NCI-H187 (cell line): ENCODE measurements at places on chromosomes 12 and 14.

DNA sequence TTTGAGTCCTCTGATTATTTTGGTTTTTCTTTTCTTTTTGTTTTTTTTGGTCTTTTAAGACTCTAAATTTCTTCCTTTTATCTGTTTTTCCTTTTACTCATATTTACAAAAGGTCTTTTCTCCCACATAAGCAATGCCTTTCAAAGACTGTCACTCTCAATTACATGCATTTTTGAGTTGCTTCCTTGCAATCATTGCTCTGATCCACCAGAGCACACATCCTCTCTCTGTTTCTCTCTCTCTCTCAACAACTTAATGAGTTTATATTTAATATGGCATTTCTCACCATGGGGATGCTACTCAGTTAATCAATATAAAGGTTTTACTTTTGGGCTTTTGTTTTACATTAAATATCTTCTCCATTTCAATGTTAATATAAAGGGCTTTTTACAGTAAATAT lies 62.7 kb upstream of the OR10AD1 start:
- DNase-seq, result no peak

DNA sequence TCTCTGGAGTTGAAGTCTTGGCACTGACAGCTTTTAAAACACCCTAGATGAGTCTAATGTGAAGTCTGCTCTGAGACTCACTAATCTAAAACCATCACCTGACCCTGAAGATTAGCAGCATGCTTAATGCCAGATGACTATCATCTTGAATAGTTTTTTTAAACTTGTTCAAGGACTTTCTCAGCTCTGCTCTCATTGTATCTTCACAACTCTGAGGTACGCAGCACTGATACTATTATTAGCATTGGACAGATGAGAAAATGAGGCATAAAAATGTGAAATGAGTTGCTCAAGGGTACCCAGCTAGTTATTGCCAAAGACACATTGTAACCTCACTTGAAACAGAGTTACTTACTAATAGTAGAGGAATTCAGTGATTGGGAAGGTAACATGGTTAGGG lies 4.8 kb downstream of the SLC38A1 start:
- DNase-seq, result no peak

- DNase-seq, result no peak
These were observed 262.5 kb upstream of the TMEM132C start for GRCh38 chr12:128004383-128004938.

DNA sequence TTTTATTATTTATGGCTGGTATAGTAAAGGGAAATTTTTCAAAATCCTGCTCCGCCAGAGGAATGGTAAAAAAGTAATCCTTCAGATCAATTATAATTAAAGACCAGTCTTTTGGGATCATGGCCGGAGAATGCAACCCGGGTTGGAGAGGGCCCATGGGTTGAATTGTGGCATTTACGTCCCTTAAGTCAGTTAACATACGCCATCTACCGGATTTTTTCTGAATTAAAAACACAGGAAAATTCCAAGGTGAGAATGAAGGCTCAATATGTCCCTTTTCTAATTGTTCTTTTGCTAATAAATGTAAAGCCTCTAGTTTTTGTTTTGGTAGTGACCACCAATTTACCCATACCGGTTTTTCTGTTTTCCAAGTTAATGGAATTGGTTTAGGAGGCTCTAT lies 602.8 kb downstream of the ALG10 start:
- DNase-seq, result no peak

DNA sequence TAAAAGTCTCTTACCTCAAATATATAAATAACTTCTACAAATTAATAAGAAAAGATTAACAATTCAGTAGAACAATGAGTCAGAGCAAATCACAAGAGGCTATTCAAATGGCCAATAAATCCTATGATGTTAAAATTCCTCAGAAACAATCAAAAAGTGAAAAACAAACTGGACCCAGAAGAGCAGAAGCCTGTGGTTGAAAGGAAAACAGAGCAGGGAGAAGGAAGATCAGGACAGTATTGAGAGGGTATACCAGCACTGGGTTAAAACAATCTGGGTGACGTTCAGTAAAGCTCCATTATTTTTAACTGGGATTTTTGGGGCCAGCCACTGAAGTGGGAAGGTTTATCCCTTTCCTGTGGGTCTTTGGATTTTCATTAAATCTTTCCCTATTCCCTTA lies 39.7 kb upstream of the PCED1B start:
- DNase-seq, result no peak

DNA sequence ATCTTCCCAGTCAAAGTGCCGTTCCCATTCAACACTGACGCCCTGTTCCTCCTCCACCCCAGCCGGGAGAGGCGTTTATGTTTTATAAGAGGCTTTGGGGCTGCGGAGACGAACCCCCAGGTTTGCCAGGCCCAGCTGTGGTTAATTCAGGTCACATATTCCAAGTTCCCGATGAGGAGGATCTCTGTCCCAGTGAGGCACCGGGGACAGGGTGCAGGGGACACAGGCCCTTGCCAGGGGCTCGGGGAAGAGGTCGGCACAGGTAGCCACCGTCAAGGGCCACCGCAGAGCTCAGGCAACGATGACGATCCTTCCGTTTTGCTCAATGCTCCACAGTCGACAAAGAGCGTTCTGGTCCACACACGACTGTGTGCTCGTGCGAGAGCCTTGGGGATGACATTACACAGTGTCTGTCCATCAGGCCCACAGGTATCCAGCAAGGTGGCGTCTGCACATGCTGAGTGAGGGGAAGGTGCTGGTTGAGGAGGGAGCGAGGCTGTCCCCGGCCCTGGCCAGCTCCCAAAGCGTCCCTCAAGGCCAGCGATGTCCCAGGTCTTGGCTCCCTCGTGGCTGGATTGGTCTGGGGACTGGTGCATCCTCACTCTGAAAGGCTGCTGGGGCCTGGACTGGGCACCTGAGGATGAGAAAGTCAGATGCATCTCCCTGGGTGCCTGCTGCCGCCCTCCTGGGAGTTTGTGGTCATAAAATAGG lies 189.2 kb upstream of the C14orf180 start:
- no peak for DNase-seq

- no peak for DNase-seq
These were observed 10.3 kb upstream of the TRHDE start for GRCh38 chr12:72261885-72262284.

GRCh38 chr12:83826112-83826511 lies 1086.5 kb downstream of the SLC6A15 start:
- DNase-seq, result no peak

DNA sequence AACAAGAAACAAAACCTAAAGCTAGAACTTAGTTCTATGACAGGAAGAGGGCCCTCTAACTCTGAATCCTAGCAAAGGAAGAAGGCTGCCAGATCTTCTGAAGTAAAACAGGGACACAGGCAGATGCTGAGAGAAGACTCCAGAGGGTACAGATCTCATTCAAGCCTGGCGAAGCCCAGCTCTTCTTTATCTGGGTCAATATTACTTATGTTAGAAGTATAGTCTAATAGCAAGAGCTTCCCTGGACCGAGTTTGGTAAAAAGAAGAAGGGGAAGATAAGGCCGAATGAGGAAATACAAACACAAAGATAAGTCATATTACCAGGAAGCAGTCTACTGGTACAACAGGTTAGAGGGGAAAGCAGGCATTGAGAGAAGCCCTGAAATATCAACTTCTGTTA lies 79.9 kb upstream of the CCDC91 start:
- DNase-seq, result no peak

DNA sequence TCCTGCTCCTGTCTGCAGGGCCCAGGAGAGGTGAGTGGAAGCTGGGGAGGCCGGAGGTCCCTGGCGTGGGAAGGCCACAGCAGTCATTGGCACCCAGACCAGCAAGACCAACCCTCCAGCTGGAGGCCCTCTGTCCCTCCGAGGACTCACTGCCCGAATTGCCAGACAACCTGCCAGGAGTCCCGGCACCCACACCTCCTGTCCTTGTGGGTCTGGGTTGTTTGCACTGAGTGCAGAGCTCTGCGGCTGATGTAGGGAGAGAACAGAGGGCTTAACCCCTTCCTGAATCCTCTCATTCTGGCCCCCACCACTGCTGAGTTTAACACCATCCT lies 204.9 kb downstream of the KIF26A start:
- no peak for DNase-seq

DNA sequence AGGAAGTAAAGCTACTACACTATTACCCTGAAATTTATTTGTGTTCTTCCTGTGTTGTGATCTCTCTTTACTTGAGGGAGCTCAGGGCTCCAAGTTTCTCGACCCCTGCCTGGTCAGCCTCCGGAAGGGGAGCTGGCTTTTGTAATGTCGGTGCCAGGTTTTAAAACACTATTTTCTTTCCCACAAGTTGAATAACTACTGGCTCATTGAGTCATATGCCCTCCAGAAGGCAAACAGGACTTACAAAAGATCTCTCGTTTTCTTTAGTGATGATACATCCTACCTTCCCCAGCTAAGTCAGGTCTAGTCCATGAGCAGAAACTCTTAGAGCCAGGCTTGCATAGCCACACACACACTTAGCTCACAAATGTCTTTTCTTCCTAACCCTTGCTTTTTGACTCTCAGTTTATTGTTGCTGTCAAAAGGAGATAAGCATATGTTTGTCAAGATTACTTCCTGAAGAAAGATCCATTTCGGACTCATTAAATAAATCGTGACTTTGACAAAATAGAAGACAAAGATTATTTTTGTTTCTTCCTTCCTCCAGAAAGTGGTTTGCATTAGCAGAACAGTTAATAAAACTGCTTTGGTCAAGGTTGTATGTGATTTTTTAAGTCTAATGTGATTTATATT lies 209.8 kb upstream of the FLRT2 start:
- no peak for DNase-seq

- DNase-seq, result no peak
These were observed 3.2 kb downstream of the SLC38A6 start for GRCh38 chr14:60984196-60984595.

DNA sequence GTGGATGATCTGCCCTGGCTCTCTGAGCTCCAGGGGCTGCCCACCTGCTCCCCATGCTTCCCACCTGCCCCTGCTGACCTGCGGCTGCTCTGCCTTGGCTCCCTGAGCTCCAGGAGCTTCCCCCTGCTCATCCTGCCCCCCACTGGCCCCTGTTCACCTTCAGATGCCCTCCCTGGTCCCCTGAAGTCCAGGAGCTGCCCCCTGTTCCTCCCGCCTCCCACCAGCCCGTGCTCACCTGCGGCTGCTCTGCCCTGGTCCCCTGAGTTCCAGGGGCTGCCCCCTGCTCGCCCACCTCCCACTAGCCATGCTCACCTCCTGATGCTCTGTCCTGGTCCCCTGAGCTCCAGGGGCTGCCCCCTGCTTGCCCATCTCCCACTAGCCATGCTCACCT lies 219.7 kb downstream of the TMEM121 start:
- DNase-seq, result no peak

- DNase-seq, result no peak
These were observed 28.9 kb upstream of the PLEKHG3 start for GRCh38 chr14:64675312-64675711.

DNA sequence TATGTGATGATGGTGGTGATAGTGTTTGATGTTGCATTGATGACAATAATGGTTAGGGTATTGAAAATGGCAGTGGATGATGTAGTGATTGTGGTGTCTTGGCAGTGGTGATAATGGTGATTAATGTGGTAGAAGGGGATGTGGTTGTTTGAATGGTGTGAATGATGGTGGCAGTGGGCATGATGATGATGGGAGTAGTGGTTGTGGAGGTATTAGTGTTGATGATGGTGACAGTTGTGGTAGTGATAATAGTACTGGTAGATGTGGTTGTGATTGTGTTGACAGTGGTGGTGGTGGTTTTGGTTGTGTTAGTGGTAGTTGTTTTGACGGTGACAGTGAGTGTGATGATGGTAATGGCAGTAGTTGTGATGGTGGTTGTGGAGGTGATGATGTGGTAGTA lies 1049.0 kb downstream of the VRK1 start:
- DNase-seq, result no peak

- DNase-seq, result no peak
These were observed 45.9 kb upstream of the STXBP6 start for GRCh38 chr14:25095736-25096437.

- DNase-seq, result no peak
These were observed 142.2 kb upstream of the RFLNA start for GRCh38 chr12:124152731-124153130.

DNA sequence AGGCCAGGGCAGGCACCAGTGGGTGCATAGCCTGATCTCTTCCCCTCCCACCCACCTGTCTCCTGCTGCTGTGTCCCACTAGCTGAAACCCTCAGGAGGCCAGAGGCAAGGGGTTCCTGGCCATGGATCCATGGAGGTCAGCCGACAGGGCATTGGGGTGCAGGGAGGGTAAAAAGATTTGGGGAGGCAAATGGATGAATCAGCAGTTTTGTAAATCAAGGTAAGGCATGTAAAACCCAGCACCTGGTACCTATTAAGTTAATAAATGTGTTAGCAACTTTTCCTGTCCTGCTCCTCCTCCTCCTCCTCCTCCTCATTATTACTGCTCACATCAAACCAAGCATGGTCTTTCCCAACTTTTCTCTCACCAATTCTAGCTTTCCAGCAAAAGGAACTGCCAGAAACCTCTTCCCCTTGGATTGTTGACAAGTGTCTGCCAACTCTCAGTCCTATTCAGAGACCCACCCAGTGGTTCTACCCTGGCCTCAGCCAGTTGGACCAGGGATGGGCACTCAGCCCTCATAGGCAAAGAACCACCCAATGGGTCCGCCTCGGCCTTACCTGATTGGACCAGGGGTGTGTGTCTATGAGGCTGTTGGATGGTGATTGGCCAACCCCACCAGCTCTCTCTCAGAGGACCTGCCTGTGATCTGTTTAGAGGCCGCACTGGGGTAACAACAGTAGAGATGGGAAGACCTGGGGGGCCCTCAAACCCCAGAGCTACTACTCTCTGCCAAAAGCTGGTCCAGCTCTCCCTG lies 155.7 kb upstream of the GSC start:
- DNase-seq, result no peak

GRCh38 chr12:14999021-14999694 lies 26.3 kb downstream of the PDE6H start:
- no peak for DNase-seq

DNA sequence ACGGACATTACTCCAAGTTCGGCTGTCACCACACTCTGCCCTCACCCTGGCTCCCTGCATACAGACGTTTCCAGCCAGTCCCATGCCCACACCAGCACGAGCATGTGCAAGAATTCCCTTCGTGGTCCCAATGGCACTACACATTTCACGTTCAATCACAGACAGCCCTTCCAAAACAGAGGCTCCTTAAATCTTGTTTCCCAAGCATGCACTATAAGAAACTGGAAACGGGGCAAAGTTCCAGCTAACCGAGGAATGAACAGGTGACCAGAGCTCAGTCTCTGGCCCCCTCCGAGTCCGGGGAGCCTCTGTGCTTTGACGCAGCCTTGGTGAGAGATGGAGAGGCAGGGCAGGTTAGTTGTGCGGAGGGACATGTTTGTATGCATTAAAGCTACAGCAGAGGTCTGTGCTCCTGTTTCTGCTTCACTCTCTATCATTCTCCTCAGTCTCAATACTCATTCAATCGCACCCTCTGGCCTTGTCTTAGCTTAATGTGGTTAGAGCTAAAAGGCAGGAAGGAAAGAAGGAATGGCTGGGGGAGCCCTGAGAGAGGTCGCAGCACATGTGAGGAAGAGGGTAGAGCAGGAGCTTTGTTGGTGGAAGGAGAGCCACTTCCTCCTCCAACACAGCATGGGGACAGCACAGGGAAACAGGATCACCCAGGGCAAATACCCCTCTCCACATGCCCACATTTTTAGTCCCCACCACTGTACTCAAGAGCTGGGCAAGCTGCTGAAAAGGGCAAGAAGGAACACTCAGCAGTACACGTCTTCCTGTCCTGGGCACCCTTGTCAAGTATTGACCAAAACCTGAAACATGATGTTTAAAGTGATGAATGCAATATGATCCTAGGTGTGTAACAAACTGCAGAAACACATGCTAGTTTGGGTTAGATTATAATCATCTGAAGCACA lies 12.2 kb upstream of the SELPLG start:
- no peak for DNase-seq
